T-cell (primary cell): ENCODE measurements at places on chromosomes 16 and 17.
A peak's percentile ranks its signal among the peaks of the same experiment; 100 is the strongest.

DNA sequence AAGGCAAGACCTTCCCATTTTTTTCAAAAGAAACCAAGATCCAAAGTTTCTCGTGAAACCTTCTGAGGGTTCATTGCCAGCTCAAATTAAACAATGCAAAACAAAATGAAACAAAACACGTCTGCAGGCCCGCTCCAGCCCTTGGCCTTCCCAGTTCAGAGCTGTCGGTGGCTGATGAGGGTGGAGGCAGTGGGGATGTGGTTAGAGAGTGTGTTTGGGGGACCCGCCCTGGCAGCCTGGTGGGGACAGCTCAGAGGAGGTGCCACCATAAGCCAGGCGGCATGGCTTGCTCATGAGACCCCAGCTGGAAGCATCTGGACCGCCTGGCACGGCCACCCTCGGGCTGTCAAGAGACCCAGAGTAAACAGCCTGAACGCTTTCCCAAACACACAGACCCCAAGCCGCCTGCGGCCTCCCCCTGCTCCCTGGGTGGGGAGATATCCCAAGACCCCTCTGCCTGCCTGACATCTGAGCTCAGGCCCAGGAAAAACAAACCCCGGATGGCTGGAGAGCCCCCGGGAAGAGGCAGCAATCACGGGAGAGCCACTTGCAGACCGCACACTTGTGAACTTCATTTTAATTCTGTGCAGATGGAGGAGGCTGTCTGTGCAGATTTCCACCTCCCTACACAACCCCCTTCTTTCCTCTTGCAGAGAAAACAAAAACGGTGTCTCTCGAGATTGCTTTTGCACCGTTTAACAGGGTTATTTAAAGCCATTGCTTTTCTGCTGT is 35.4 kb upstream of the LITAF start:
- DNase-seq: peak; percentile 72
- peak overlapping the region; percentile 73 for H3K27ac ChIP-seq
- no peaks in the 10 kb centered on the region for H3K36me3 ChIP-seq
- no peaks in the 10 kb centered on the region for H3K27me3 ChIP-seq

DNA sequence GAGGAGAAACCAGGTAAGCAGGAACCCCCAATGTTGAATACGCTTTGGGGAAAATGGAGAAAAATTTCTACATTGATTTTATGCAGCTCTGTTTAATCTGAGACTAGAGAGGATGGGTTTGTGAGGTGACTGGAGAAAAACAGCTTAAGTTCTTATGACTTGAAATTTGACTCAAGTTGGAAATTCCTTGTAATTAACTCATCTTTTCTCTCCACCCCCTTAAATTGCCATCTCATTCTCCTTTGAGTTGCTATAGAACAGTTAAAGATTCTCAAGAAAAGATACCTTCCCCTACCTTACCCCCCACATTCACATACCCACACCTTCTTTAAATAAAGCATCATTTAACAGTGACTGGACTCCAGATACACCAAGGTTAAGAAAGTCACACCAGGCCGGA is 24.2 kb downstream of the ZNRF1 start:
- H3K36me3 ChIP-seq: no peaks in the 10 kb centered on the region
- no peaks in the 10 kb centered on the region for H3K27me3 ChIP-seq
- no peak overlapping the region for H3K4me3 ChIP-seq
- H3K4me1 ChIP-seq: peaks cover 8% of the 10 kb centered on the region

DNA sequence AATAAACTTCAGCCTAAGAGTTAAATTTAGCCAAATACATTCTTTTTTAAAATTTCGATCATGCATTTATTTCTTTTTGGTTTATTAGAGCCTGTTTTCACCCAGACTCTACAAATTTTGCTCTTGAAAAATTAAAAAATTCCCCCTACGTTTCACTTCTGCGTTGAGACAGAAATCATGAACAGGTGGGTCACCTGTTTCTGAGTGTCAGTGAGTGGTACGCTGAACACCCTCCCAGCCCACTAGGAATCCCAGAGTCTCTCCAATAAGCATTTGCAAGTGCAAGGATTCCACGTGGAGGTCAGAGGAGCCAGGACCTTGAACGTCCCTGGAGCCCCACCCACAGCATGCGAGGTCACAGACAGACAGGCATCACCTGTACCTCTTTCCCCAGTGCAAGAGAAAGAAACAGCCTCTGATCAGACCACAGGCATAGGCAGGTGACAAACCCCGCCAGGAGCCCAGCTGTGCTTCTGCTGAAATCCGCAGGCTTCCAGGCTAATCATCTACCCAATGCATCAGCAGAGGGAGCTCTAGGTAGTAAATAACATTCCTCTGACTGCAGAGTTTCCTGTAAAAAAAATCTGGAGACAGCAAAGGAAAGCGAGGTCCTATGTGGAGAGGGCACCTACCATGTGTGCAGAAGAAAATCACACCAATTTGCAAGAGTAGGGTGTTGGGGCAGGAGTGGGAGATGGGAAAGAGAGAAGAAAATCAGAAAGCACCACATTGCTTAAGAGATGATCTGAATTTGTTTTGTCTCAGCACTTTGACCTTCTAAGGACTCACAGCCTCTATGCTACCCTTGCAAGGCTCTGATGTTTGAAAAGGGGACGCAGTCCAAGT is 5.9 kb upstream of the XYLT1 start:
- H3K36me3 ChIP-seq: no peaks in the 10 kb centered on the region
- no peaks in the 10 kb centered on the region for H3K27me3 ChIP-seq
- no peak for DNase-seq
- H3K27ac ChIP-seq: no peak overlapping the region
- H3K4me1 ChIP-seq: peaks cover 5% of the 10 kb centered on the region

DNA sequence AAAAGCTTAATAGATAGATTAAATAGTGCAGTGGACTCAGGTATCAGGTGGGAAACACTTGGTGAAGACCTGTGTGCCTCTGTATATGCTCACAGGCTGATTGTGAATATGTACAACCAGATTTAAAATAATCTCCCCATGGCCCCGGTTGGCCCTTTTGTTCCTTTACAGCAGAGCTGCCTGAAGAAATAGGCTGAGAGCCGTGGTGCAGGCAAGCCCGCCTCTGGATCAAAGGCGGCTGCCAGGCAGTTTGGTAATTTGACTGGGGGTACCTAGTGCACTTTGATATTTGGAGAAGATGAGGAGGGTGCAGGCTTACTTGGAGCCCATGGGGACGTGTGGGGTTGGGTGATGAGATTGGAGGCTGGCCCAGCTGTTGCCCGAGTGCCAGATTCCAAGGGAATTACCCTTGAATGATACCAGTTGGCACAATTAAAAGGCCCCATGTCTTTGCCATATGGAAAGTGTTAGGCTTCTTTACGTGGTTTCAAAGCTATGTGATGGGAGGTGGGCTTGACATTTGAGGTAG is 5.0 kb downstream of the NKD1 start:
- peaks cover 7% of the 10 kb centered on the region for H3K36me3 ChIP-seq
- H3K27me3 ChIP-seq: no peaks in the 10 kb centered on the region

- DNase-seq: no peak
- H3K27ac ChIP-seq: no peak overlapping the region
- no peaks in the 10 kb centered on the region for H3K4me1 ChIP-seq
- H3K27me3 ChIP-seq: no peaks in the 10 kb centered on the region
- H3K36me3 ChIP-seq: peaks cover 3% of the 10 kb centered on the region
- no peak overlapping the region for H3K4me3 ChIP-seq
These were observed 75.5 kb downstream of the AATF start for GRCh38 chr17:37024181-37024637.

DNA sequence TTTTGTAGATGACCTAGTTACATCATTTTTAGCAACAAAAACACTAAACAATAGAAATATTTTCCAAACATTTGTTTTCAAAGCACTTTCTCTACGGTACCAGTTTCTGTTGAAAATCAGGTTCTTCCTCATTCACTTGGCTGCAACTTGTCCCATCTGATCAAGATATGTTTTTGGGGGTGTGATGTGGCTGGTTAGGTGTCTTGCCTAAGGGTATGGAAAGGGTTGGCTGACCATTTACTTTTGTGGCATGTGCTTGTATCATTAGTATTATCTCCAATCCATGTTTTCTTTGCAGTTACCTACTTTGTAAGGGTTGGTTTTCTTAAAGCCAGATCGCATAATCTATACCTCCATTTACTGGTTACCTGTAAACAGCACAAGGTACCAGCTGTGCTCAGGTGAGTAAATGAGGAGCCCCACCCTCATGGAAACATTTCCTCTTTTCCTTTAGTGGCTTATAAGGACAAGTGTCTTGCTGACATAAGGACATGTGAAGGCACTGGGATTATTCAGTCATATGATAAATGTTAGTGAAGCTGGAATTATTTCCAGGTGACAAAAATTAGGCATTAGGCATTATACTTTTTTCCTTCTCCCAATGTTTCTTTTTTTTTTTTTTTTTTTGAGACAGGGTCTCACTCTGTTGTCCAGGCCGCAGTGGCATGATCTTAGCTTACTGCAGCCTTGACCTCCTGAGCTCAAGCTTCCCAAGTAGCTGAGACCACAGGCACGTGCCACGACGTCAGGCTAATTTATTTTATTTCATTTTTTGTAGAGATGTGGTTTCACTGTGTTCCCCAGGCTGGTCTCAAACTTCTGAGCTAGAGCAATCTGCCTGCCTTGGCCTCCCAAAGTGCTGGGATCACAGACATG is 162.0 kb downstream of the CCDC182 start:
- no peak overlapping the region for H3K27ac ChIP-seq
- no peaks in the 10 kb centered on the region for H3K36me3 ChIP-seq
- DNase-seq: no peak
- no peaks in the 10 kb centered on the region for H3K27me3 ChIP-seq
- no peak overlapping the region for H3K4me3 ChIP-seq
- no peaks in the 10 kb centered on the region for H3K4me1 ChIP-seq
